RCC 7860 (cell line): ENCODE measurements at places on chromosomes 12 and 14.

- DNase-seq: no peak
These were observed 25.7 kb downstream of the TRAF3 start for GRCh38 chr14:102802834-102803523.

DNA sequence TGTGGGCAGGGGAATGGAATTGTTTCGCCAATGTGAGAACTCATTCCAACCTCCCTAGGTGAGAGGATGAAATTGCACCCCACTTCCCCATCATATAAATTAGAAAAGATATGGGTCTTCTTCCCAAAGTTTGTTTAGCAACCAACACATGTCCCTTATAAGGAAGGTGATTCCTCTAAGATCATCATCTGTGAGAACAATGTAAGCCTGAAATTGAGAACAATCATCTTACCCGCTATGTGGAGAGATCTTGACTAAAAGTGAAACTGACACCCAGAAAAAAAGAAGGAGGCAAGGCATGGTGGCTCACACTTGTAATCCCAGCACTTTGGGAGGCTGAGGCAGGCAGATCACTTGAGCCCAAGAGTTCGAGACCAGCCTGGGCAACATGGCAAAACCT, 173.2 kb upstream of the HMGA2 start:
- DNase-seq: no peak

GRCh38 chr12:112891093-112892024, 15.4 kb upstream of the OAS1 start:
- no peak for DNase-seq

DNA sequence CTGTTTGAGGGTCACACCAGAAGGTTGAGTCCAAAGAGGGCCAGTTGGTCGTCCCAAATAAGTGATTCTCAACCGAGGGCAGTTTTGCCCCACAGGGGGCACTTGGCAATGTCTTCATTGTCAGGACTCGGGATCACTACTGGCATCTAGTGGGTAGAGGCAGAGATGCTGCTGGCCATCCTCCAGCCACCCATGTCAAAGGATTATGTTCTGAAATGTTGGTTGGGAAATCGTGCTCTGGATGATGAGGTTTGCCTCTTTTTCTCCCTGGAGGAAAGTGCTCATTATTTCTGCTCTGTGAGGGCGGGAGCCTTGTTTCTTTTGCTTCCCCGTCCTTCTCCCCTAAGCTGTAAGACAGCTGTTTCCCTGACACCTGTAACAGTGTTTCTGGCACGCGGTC, 3.6 kb downstream of the ZNF839 start:
- DNase-seq: peak; percentile 50

GRCh38 chr12:31603546-31604009, 12.6 kb upstream of the DENND5B start:
- DNase-seq: no peak

DNA sequence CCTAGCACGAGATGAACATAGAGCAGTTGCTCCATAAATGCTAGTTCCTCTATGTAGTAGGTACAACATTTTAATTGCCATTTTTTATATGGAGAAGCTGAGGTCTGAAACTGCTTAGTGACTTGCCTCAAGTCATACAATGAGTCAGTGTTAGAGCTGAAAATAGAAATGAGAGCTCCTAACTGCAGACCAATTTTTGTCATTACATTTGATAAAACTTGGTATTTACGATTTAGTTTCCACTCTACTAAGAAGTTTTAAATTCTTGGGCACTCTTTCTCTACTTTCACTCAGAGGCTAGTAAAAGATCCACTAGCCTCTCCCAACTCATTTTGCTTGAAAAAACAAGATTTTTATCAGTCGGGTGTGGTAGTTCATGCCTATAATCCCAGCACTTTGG, 8.1 kb upstream of the TMED10 start:
- no peak for DNase-seq

GRCh38 chr14:95275494-95275893, 44.2 kb downstream of the CLMN start:
- DNase-seq: no peak

- no peak for DNase-seq
These were observed 2.9 kb downstream of the GLIPR1 start for GRCh38 chr12:75483431-75483830.

- no peak for DNase-seq
These were observed 2.3 kb downstream of the DICER1 start for GRCh38 chr14:95155045-95155444.

GRCh38 chr14:67963960-67964812, 144.6 kb downstream of the RAD51B start:
- DNase-seq: no peak

- DNase-seq: no peak
These were observed 611.1 kb downstream of the AACS start for GRCh38 chr12:125676366-125676765.

DNA sequence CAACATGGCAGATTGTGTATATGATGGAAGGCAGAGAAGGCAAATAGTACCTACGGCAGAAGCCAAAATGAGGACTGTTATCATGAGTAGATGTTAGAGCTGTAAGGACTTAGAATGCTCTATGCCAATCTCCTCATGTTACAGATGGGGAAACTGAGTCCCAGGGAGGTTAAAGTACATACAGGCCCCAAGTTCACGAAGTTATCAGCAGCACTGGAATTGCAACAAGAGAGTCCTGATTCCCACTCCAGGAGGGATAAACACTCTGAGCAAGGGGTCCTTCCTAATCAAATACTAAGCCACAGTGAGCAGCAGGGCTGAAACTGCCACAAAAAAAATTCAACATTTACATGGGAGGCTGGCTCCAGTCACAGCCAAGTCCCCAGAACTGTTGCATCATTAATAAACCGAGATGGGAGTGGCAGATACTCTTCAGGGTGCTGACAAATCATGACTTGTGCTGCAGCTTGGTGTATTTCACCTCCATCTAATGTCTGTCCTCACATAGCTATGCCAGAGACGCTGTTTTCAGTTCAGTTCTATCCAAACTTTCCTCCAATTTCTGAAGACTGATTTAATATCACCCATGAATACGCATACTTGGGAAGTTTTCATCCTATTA, 24.2 kb downstream of the NUAK1 start:
- DNase-seq: peak; percentile 26
